ENCODE measurements at places on chromosomes 2 and 18.

- DNase-seq, result no peak
Observed at GRCh38 chr2:166591226-166591625, 97.2 kb upstream of the SCN7A start.

GRCh38 chr18:48646976-48647375 lies 108.1 kb downstream of the CTIF start:
- no peak for DNase-seq

- DNase-seq, result no peak
Observed at GRCh38 chr2:215691346-215691745, 255.5 kb upstream of the FN1 start.

- no peak for DNase-seq
Observed at GRCh38 chr2:132368191-132368590, 48.4 kb upstream of the GPR39 start.

- DNase-seq, result no peak
Observed at GRCh38 chr2:48991415-48992131, 162.7 kb downstream of the FSHR start.

DNA sequence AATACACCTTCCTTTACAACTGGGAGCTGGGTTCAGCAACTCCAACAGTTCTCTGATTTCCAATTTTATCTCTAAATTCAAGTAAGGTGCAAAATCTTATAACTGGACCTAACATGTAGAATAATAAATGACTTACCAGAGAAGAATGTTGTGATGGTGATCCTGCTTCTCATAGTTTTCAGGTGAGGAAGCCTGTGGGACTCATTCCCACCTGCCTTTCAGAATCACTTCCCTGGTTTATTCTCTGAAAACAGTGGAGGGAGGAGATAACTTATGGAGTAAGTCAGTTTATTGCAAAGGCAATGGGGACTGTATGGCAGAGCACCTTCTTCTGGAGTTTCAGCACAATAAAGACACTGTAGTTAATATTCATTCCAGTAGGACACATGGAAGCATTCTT lies 1188.2 kb upstream of the FAM98A start:
- DNase-seq, result no peak

DNA sequence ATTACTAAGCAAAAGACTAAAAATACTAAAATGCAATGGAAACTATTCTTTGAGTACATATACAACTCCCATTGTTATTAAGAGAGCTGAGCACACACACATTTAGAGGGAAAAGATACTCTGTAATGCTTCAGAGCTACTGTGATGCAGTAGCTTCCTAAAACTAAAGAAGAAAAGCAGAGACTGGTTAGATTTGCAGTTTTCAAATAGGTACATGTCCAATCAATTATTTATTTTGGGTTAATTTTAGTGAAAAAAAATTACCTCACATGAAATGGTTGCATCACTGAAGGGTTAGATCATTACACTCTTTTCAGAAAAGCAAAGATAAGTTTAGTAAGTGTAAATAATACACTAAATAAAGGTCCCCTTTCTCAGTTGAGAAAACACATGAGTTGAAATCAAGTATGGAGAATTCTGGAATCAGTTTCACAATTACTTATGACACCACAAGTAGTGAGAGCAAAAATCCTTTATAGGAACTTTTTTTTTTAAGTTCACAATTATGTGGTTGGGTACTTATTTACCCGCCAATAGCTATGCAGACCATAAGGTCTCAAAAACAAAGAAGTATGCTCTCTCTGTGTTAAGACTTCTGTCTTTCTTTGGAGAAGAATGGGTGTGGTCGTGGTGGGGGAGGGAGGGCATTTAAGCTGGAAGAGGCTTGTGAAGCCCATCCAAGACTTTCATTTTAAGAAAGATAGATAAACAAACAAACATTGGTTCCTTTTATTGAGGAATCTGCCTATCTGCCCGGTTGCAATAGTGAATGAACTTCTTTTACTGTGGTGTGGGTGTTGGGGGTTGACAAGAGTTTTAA lies 25.3 kb upstream of the SERTAD2 start:
- no peak for DNase-seq

- DNase-seq, result no peak
Observed at GRCh38 chr2:183349091-183349490, 224.8 kb downstream of the NUP35 start.

DNA sequence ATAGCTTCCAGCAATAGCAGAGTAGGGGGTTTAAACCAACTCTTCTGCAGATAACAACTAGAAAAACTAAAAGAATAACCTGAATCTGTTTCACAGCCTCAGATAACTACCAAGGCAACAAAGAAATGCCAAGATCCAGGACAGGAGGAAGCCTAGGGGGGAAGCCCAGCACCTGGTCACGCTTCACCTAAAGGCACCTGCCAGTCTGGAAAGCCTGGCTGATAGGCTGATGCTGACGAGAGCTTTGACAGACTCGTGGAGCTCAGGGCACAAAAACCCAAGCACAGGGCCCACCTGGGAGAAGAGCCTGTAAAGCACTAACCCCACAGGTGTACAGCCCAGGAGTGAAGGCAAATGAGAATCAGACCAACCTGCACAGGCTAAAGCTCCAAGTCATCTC lies 22.6 kb downstream of the EIPR1 start:
- no peak for DNase-seq

DNA sequence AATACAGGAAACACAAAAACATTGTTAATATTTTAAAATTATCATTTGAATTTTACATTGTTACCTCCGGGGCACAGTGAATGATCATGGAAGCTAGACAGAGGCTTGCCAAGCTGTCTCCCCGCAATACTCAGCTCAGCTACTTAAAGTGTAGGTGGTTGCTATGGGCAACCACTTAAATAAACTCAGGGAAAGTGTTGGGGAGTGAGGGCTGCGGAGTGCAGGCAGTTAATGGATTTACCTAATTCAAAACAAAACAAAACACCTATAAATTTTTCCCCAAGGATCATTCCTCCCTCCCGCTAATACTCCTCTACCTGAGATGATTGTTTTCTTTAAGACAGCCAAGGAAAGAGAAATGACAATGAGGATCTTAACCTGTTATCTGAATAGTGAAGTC lies 349.5 kb downstream of the TGIF1 start:
- no peak for DNase-seq

GRCh38 chr18:33959609-33960008 lies 265.1 kb downstream of the NOL4 start:
- no peak for DNase-seq

DNA sequence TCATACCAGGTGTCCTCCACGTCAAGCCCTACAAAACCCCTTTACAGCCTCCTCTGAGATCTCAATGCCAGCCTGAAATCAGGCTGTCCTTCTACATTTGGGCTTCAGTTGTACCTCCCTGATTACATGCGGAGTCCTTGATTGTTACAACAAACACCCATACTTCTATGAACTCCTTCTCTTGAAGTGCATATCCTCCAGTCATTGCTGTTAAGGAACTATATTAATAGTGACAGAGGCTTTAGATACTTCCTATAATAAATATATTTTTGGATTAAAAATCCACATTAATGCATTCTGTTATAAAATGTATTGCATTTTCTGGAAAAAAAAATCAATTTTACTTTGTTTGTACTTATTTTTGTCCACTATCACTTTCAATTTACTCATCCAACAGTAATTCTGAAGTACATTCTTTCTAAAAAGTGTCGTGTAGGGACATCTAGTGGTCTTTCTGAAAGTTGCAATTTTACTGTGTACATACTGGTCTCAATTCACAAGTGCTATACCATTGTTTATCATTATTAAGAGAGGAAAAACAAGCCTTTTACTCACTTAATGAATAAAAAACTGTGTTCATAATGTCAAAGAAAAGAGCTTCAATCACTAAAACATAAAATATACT lies 316.4 kb downstream of the DSEL start:
- DNase-seq, result no peak

- no peak for DNase-seq
Observed at GRCh38 chr2:178279142-178279541, 84.8 kb downstream of the OSBPL6 start.

- no peak for DNase-seq
Observed at GRCh38 chr18:27879540-27879939, 297.4 kb downstream of the CDH2 start.

DNA sequence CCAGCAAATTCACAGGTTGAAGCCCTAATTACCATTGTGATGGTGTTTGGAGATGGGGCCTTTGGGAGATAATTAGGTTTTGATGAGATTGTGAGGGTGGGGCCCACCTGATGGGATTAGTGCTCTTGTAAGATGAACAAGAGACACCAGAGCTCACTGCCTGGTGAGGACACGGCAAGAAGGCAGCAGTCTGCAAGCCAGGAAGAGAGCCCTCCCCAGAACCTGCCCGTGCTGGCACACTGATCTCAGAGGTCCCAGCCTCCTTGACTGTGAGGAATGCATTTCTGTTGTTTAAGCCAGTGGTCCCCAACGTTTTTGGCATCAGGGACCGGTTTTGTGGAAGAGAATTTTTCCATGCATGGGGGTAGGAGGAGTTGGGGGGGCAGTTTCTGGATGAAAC lies 240.7 kb downstream of the KLHL29 start:
- no peak for DNase-seq

- DNase-seq, result no peak
Observed at GRCh38 chr18:32961538-32961937, 188.7 kb upstream of the KLHL14 start.

DNA sequence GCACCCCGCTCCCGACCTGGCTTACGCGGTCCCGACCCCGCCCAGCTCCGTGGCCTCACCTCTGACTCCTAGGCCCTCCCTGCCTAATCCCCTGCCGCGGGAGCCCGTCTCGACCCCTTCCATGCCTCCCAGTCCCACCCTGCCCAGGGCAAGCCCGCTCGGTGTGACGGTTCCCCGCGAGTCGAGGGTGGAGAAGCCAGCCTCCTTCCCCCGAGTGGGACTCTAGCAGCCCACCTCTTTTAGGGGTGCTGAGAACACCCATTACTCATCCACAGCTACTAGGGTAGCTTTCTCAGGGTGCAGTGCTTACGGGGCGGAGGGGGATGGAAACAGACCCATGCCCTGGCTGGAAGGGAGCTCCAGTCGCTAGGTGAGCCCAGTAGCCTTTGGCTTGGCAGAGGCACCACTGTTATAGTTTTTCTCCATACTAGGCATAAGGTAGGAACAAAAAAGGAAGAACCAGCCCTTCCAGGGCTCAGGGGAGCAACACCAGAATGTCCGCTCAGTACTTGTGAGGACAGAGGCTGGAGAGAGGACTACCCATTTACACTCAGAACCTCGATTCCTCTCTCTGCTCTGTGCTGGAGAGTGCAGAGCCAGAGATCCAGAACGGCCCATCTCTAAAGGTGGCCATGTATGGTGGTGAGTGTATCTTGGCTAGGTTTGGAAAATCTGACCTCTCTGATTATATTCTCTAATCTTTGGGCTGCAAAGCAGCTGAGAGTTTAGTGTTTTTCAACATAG lies 606 bp downstream of the AGBL5 start:
- no peak for DNase-seq

DNA sequence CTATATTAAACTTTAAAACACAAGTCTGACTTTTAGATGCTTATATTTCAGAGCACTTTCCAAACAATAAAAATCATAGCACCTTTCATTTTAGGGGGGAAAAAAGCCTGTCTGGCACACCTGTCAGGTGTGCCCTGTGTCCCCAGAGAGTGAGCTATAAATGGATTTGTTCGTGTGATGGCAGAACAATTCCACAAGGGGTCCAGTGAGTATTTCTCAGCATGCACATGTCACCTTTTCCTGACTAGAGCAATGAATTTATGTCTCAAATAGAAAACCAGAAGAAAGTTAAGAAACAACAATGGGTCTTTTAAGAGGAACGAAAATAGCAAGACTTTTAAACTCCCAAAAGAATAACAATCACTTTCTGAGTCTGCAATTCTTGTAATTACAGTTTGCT lies 55.9 kb downstream of the ACVR1C start:
- no peak for DNase-seq

GRCh38 chr2:239250216-239251081 lies 150.4 kb downstream of the HDAC4 start:
- DNase-seq, result no peak

- no peak for DNase-seq
Observed at GRCh38 chr2:383178-383577, 95.3 kb upstream of the ALKAL2 start.

- DNase-seq, result no peak
Observed at GRCh38 chr2:73074110-73075069, 2.9 kb upstream of the SFXN5 start.

DNA sequence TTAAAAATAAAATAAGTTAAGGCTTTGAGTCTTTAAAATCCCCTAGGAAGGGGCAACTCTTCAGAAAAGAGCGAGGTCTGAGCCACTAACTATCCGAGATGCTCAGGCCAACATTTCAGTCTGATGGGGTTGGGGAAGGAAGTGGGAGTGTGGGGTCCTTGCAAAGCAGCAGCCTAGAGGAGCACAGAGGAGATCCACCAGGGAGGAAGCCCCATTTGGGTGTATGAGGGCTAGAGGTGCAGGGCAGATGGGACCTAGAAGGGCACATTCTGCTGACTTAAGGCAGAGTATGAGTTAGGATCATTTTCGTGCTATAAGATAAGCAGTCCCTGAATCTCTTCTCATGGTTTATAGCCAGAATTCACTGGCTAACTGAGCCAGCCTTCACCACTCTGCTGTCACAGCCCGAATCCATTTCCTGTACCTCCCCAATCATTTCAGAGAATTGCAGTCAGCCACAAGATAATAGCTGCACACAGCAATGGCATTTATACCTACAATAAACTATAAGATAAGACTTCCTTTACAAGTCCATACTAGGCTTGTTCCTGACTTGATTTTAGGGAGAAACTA lies 37.0 kb downstream of the MRPL30 start:
- DNase-seq, result no peak

DNA sequence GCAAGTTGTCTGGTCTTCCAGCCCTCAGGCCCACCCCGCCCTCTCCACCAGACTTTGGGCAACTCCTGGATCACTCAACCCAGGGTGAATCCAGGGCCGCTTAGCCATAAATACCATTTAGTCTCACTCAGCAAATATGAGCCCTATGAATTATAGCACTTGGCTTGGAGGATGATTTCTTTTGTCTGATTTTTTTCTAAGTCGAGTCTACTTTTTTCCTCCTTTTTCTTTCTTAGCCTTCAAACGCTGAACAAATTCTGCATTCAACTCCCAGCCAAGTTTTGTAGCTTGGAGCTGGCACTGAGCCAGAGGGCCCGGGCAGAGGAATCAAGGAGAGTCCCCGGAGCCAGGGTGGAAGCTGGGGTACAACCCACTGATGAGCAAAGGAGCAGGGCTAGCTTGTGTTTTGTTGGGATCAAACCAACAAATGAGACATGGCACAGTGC lies 48.7 kb downstream of the SERTAD2 start:
- DNase-seq, result no peak

DNA sequence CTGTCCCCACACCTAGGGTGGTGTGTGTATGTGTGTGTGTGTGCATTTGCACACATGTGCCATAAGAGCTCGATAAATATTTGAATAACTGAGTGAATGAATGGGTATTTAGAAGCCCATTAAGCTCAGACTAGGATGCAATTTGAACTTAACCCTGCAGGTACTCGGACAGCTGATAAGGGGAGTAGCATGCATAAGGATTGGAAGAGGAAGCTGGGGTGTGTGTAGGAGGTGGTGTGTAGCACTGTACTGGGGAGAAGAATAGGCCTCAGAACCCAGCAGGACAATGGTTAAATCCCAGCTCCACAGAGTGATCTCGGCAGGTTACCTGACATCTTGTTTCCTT lies 1.8 kb upstream of the KCNF1 start:
- no peak for DNase-seq

GRCh38 chr2:38581193-38582147 lies 21.3 kb downstream of the HNRNPLL start:
- DNase-seq, result no peak

Measured in CD4-positive, alpha-beta T cell (primary cell).